ENCODE measurements at places on chromosomes 2 and 18. TPM values are rescaled to one million over a fixed set of nuclear protein-coding genes. Genes with fewer than 3 reads are reported as not detected.

ALK gene
- total RNA-seq = not detected

SNTG2 gene
- total RNA-seq = not detected

BCL11A gene
- 15.4 TPM for total RNA-seq

EML6 gene
- total RNA-seq = 1.1 TPM

IER3IP1 gene
- total RNA-seq = 16.4 TPM

DSG1 gene
- not detected for total RNA-seq

ADAM23 gene
- total RNA-seq = 19.2 TPM

INPP4A gene
- 33.3 TPM for total RNA-seq

RAMP1 gene
- 176 TPM for total RNA-seq

- H3K27me3 ChIP-seq = no peaks in the 10 kb centered on the region
- H3K36me3 ChIP-seq = peaks cover 11% of the 10 kb centered on the region
- H3K27ac ChIP-seq = peak overlapping the region; percentile 2
- peaks cover 11% of the 10 kb centered on the region for H3K4me1 ChIP-seq
- H3K4me3 ChIP-seq = no peak overlapping the region
- no peak for DNase-seq
Observed at GRCh38 chr2:226868331-226869162, 32.7 kb downstream of the RHBDD1 start.

DNA sequence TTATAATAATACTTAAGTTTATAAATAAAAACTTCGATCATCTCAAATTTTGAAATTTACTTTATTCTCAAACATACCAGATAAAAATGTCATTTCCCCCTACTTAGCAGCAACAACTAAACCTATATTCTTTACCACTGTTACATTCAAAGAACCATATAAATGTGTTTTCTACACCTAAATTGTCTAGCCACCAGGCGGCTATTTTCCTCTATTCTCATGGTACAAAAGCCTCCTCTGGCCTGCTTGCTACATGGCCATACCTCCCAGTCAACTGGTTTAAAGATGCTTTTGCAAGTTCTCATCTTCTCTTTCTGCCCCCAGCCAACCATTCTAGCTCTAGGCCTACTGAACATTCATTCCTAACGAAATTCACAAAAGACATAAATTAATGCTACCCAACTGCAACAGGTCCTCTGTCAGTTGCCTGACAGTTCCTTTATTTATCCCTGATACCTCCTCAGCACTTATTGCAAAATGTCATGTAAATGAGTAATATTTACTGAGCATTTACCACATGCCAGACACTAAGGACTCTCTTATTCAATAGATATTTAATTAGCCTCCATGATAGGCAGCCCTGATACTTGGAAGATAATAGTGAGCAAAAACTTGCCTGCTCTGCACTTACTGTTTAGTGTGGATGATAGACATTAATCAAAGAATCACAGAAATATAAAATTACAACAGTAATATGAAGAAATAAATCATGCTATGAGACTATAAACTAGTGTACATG is 5.0 kb downstream of the C1D start:
- peaks cover 24% of the 10 kb centered on the region for H3K4me1 ChIP-seq
- no peaks in the 10 kb centered on the region for H3K36me3 ChIP-seq
- no peaks in the 10 kb centered on the region for H3K27me3 ChIP-seq

GRCh38 chr18:24051031-24051947 is 36.7 kb downstream of the TTC39C start:
- no peaks in the 10 kb centered on the region for H3K36me3 ChIP-seq
- H3K4me1 ChIP-seq = peaks cover 13% of the 10 kb centered on the region
- DNase-seq = no peak
- H3K27ac ChIP-seq = no peak overlapping the region

DNA sequence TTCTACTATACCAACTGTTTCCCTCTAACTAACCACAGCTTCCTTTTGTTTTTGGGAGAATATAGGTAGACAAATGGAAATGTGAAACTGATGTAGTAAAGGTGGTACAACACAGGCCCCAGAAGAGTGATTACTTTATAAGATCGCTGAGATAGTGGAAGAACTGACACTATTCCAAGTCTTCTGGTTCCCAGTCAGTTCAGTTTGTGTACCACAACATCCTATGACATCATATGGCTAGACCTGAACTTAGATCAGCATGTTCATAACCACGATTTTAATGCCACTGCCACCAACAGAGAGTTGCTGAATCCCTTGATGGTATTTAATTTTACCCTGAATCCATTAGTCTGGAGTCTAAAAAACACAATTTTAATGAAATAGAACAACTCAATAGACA is 328.9 kb downstream of the GPD2 start:
- peaks cover 2% of the 10 kb centered on the region for H3K36me3 ChIP-seq
- H3K27ac ChIP-seq = no peak overlapping the region

GRCh38 chr2:17558053-17558452 is 17.6 kb downstream of the VSNL1 start:
- no peaks in the 10 kb centered on the region for H3K4me1 ChIP-seq
- no peak overlapping the region for H3K27ac ChIP-seq
- DNase-seq = no peak
- H3K27me3 ChIP-seq = peaks cover 48% of the 10 kb centered on the region
- no peak overlapping the region for H3K4me3 ChIP-seq

- peak overlapping the region; percentile 12 for H3K27ac ChIP-seq
- peaks cover 2% of the 10 kb centered on the region for H3K36me3 ChIP-seq
- no peak for DNase-seq
- H3K4me3 ChIP-seq = no peak overlapping the region
- peaks cover 42% of the 10 kb centered on the region for H3K4me1 ChIP-seq
Observed at GRCh38 chr2:46943881-46944798, 28.5 kb upstream of the MCFD2 start.

GRCh38 chr2:144858211-144858610 is 338.3 kb upstream of the ZEB2 start:
- H3K36me3 ChIP-seq = no peaks in the 10 kb centered on the region
- no peaks in the 10 kb centered on the region for H3K4me1 ChIP-seq
- no peak for DNase-seq
- H3K27ac ChIP-seq = no peak overlapping the region
- no peaks in the 10 kb centered on the region for H3K27me3 ChIP-seq
- no peak overlapping the region for H3K4me3 ChIP-seq

DNA sequence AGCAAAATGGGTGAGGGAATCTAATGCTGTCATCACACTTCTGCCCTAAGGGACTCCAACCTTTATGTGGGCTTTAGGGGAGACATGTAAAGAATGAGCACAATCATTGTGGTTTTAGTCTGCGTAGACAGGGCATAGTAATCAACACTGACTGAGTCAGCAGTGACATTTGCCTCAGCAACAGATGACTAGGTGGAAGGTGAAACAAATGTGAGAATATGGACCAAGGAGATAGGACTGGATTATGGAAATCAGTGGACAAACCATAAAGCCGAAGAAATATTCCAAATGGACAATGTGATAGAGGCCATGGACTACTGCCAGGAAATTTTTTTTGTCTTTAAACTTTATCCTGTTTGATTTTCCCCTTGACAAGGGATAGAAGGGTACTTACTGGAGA is 83.9 kb downstream of the PDK1 start:
- H3K27ac ChIP-seq = no peak overlapping the region
- H3K36me3 ChIP-seq = no peaks in the 10 kb centered on the region
- H3K27me3 ChIP-seq = no peaks in the 10 kb centered on the region

DNA sequence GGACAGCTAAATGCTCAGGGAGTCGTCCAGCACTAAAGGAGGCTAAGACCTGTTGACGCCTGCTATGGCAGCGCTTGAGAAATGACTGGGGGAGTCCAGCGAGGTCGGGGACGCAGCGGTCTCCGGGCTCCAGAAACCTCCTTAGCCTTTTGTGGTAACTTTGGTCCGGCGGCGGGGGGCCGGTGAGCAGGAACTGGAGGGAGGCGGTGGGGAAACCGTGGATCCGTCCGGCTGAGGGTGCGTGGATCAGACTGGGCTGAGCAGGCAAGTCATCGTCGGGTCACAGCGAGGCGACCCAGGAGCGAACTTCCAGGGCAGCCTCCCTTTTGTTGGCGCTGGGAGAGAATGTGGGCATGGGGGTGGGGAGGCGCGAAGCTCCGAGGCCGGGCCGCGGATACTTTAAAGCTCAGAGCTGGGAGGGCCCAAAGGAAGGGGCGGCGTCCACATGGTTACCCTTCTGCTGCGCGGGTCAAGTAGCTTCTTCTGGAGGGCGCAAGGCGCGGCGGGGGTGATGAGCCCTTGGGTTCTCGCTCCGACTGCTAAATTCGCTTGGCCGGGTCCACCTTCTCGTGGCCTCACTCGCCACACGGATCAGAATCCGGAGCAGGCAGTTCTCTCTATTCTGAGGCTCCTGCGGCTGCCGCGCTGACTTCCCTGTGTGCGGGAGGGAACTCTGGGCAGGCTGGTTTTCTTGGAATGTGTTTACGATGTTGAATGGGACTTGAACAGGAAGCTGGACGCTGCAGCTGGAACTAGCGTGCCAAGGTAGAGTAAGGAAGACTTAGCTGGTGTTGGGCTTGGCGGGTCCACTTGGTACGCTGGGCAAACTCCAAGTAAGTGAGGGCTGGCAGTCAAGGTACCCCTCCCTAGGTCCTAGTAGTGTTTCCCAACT is 920 bp downstream of the GULP1 start:
- peaks cover 42% of the 10 kb centered on the region for H3K4me1 ChIP-seq
- peak overlapping the region; percentile 98 for H3K27ac ChIP-seq
- H3K36me3 ChIP-seq = no peaks in the 10 kb centered on the region
- H3K27me3 ChIP-seq = no peaks in the 10 kb centered on the region
- DNase-seq = peak; percentile 94

- H3K27me3 ChIP-seq = no peaks in the 10 kb centered on the region
- peak overlapping the region; percentile 85 for H3K27ac ChIP-seq
- no peak for DNase-seq
- peaks cover 51% of the 10 kb centered on the region for H3K4me1 ChIP-seq
- H3K36me3 ChIP-seq = no peaks in the 10 kb centered on the region
- peak overlapping the region; percentile 87 for H3K4me3 ChIP-seq
Observed at GRCh38 chr2:26764906-26765305, 822 bp downstream of the SLC35F6 start.

- peaks cover 31% of the 10 kb centered on the region for H3K36me3 ChIP-seq
- no peak overlapping the region for H3K4me3 ChIP-seq
- no peaks in the 10 kb centered on the region for H3K27me3 ChIP-seq
- no peak for DNase-seq
Observed at GRCh38 chr2:219181531-219181930, 3.5 kb downstream of the RETREG2 start.

- H3K36me3 ChIP-seq = peaks cover 4% of the 10 kb centered on the region
- H3K4me1 ChIP-seq = peaks cover 12% of the 10 kb centered on the region
- no peaks in the 10 kb centered on the region for H3K27me3 ChIP-seq
- no peak for DNase-seq
- H3K27ac ChIP-seq = peak overlapping the region; percentile 66
- H3K4me3 ChIP-seq = no peak overlapping the region
Observed at GRCh38 chr2:37167636-37168180, 10.9 kb upstream of the EIF2AK2 start.

DNA sequence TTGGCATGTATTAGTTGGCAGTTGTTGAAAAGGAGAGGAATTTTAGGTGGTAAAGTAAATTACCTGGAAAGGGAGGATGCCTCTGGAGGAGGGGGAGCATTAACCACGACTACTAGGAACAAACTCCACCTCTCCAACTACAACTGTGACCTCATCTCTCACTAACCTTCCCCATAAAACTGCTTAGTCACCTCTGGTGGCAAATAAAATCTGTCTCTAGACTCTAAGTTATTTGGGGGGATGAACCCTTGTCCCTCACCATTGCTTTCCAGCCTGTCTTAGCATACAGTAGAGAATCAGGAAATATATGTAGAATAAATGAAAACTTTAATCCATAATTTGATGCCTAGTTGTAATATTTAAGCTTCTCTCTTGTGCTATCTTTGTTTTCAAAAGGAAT is 27.6 kb upstream of the MYO1B start:
- DNase-seq = no peak
- no peak overlapping the region for H3K4me3 ChIP-seq
- no peaks in the 10 kb centered on the region for H3K27me3 ChIP-seq
- H3K27ac ChIP-seq = peak overlapping the region; percentile 50
- H3K36me3 ChIP-seq = peaks cover 2% of the 10 kb centered on the region
- peaks cover 23% of the 10 kb centered on the region for H3K4me1 ChIP-seq

DNA sequence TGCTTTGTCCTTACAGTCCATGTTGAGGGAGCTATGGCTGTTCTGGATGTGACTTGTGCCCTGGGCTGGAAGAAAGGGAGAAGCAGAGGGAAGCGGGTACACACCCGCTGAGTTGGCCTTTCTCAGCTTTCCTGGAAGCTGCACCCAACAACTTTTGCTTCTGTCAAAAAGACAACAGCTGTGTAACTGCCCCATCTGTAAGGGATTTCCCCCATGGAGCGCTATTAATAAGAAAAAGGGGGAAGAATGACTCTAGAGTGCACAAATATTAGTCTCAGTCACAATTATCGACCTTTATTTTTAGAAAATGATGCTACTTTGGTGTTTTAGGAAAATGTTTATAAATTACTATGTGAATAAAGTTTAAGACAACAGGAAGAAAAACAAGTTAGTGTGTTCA is 368.3 kb downstream of the RAD51AP2 start:
- no peaks in the 10 kb centered on the region for H3K4me1 ChIP-seq
- no peak overlapping the region for H3K27ac ChIP-seq
- no peak for DNase-seq
- no peaks in the 10 kb centered on the region for H3K36me3 ChIP-seq

- H3K4me1 ChIP-seq = no peaks in the 10 kb centered on the region
- H3K27me3 ChIP-seq = no peaks in the 10 kb centered on the region
- no peak for DNase-seq
- H3K36me3 ChIP-seq = peaks cover 5% of the 10 kb centered on the region
Observed at GRCh38 chr18:62144338-62144737, 42.5 kb downstream of the PIGN start.

DNA sequence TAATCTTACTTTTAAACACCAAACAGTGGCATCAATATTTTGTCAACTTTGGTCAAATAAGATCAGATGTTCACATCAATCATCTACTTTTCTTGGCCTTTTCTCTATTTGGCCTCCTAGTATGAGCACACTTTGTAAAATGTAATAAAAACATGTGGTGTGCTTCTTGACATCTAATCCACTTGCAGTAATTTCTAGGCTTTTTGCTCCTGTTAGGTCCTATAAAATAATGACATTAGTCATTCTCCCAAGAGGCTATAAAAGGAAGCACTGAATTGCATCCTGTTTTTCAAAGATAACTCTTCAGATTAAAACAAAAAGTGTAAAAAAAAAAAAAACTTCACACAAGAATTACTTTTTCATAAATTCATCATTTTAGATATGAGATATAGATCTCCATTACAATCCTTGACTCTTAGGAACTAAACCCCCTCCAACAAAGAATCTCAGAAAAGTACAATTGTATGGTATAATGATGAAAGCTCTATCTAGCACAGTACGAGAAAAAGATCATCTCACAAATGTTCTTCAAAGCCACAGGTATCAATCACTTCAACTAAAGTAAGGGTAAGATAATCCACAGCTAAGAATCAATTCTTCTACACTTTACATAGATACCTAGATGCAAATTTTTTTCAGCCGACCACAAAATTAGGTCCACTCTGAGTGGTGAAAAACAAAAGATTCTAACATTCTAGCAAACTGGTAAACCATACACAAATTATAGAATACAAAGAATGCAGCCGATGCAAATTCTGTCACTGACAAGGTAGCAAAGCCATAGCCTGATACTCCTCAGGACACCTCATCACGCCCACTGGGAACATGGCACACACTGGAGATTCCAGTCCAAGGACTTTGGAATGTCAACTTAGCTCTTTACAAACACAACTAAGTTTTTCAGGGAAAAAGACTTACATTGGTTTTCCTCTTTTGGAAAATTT is 2.7 kb downstream of the BCL2 start:
- H3K36me3 ChIP-seq = no peaks in the 10 kb centered on the region
- H3K4me1 ChIP-seq = peaks cover 43% of the 10 kb centered on the region
- H3K27ac ChIP-seq = no peak overlapping the region
- no peak for DNase-seq
- no peaks in the 10 kb centered on the region for H3K27me3 ChIP-seq
- H3K4me3 ChIP-seq = peak overlapping the region; percentile 69

- H3K27me3 ChIP-seq = peaks cover 2% of the 10 kb centered on the region
- H3K4me1 ChIP-seq = peaks cover 34% of the 10 kb centered on the region
- H3K27ac ChIP-seq = peak overlapping the region; percentile 59
- H3K36me3 ChIP-seq = no peaks in the 10 kb centered on the region
Observed at GRCh38 chr18:57961876-57962505, 82.0 kb upstream of the NEDD4L start.
